ENCODE measurements at places on chromosomes 13 and 19. TPM values are rescaled to one million over a fixed set of nuclear protein-coding genes. Genes with fewer than 3 reads are reported as not detected.

Gene ZNF491
- 1.9 TPM for total RNA-seq

- H3K4me1 ChIP-seq: no peaks in the 10 kb centered on the region
- H3K36me3 ChIP-seq: no peaks in the 10 kb centered on the region
- DNase-seq: peak; percentile 41
These were observed 330.3 kb upstream of the MIR17HG start for GRCh38 chr13:91017031-91017668.

DNA sequence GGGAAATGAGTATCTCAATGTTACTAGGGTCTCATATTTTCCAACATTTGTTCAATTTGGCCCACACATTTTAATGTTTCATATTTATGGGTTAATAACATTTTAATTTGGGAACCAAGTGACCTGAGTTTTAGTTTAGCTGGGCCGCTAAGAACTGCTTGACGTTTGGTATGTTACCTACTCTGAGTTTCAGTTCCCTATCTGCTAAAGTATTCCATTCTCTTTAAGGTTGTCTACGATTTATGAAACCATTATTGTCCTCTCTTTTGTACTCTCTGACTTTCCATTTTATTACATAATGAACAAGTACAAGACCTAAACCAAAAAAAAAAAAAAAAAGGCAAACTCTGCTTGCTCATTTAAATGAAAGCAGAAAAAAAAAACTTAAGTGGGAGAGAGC, 89.9 kb downstream of the FGF14 start:
- H3K27me3 ChIP-seq: no peaks in the 10 kb centered on the region
- no peak for DNase-seq
- no peak overlapping the region for H3K27ac ChIP-seq

GRCh38 chr13:29319451-29319850, 276.0 kb downstream of the SLC7A1 start:
- H3K4me3 ChIP-seq: no peak overlapping the region
- no peak for DNase-seq
- H3K27me3 ChIP-seq: no peaks in the 10 kb centered on the region
- no peak overlapping the region for H3K27ac ChIP-seq

GRCh38 chr13:100584896-100585295, 3.7 kb downstream of the GGACT start:
- no peak overlapping the region for H3K27ac ChIP-seq
- no peak overlapping the region for H3K4me3 ChIP-seq
- DNase-seq: no peak
- H3K27me3 ChIP-seq: no peaks in the 10 kb centered on the region
- H3K4me1 ChIP-seq: peaks cover 6% of the 10 kb centered on the region
- no peaks in the 10 kb centered on the region for H3K36me3 ChIP-seq

Data from upper lobe of right lung (tissue), 1 donor.